ENCODE measurements at places on chromosomes 12 and 14. TPM values are rescaled to one million over a fixed set of nuclear protein-coding genes. Genes with fewer than 3 reads are reported as not detected.

The PZP gene
- not detected for total RNA-seq

DNA sequence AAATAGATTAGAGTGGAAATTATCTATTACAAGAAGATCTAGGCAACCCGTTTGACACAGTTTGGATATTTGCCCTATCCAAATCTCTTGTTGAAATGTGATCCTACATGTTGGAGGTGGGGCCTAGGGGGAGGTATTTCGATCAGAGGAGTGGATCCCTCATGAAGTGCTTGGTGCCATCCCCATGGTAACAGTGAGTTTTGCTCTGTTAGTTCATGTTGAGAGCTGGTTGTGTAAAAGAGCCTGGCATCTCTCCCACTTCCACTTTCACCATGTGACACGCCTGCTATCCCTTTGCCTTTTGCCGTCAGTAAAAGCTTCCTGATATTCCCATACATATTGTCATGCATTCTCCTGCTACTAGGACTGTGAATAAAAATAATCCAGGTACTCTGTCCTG is 66.4 kb upstream of the FLRT2 start:
- DNase-seq = peak; percentile 3

DNA sequence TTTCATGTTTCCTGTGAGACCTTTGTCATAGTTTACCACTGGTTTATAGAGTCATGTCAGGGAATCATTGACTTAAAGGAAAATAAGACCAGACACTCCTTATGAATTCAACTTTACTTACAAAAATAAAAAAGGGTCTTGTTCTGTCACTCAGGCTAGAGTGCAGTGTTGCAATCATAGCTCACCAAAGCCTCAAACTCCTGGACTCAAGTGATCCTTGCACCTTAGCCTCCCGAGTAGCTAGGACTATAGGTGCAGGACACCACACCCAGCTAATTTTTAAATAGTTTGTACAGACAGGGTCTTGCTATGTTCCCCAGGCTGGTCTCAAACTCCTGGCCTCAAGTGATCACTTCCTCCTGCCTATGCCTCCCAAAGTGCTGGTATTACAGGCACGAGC is 19.0 kb downstream of the SLC41A2 start:
- DNase-seq = no peak

The SIX6 gene
- not detected for total RNA-seq

DNA sequence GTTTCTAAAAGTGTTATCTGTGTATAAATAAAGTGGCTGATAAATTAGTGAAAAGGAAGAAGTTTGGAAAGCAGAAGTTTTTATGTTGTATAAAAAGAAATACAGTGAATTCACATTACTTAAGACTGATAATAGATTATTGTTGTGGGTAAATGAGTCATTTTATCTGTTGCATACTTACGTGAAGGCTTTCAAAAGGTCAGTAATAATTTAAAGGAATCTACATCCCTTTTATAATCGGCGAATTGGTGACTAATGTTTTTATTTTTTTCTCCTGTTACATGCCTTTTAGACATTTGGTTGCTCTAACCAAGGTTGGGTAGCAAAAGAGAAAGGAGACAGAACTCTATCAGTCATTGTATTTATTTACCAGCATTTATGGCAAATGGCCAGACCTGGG is 155.9 kb downstream of the SLC41A2 start:
- DNase-seq = no peak

DNA sequence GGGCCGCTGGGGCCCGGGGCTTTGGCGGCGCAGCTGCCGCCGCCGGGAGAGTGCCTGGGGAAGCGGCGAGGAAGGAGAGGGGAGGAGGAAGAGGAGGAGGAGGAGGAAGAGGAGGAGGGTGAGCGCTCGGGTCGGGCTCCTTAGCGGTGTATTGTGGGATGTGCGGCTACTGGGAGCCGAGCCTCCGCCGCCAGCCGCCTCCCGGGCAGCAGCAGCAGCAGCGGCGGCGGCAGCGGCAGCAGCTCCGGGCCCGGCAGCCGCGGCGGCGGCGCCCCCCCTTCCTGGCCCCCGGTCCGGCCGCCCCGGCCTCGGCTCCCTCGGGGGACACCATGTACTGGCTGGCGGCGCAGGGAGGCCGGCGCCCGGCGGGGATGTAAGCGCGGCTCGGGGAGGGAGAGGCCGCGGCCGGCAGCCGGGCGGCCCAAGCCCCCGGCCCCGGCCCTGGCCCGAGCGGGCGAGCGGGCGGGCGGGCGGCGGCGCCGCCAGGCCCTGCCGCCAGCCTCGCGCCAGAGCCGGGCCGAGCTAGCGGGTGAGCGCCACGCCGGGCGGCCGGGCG is at the start of gene SETD1B:
TSS of gene SETD1B (plus strand) at position 149 of the 556 bp plus-strand sequence. CDS start 729 bp downstream, outside the sequence.
- DNase-seq = peak; percentile 58

- no peak for DNase-seq
Measured at GRCh38 chr12:124766727-124767065, 97.0 kb downstream of the SCARB1 start.

DNA sequence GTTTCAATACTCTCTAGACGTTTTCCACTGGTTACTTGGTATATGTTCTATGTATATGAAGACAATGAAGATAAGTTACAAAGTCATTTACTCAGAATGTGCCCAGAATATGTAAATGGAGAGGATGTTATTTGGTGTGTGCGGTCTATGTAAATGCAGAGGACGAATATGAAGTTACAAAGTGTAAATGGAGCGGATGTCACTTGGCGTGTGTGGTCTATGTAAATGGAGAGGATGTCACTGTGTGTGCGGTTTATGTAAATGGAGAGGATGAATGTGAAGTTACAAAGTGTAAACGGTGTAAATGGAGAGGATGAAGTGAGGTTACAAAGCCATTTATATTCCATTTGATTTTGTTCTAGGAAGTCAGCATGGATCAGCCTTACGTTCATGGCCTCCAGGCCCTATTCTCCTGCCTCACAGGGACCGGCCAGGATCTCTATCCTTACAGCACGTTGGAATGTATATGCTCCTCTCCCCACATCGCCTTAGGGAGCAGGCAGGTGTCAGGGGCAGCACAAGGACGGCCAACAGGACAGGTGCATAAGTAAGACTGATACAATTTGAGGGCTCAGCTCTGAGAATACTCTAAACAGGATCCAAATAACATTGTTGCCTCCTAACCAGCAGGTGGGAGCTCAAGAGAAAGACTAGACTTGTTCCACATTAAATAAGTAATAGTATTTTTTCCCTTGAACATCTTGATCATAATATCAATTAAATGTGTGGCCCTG is 42.4 kb downstream of the GLRX5 start:
- DNase-seq = no peak

DNA sequence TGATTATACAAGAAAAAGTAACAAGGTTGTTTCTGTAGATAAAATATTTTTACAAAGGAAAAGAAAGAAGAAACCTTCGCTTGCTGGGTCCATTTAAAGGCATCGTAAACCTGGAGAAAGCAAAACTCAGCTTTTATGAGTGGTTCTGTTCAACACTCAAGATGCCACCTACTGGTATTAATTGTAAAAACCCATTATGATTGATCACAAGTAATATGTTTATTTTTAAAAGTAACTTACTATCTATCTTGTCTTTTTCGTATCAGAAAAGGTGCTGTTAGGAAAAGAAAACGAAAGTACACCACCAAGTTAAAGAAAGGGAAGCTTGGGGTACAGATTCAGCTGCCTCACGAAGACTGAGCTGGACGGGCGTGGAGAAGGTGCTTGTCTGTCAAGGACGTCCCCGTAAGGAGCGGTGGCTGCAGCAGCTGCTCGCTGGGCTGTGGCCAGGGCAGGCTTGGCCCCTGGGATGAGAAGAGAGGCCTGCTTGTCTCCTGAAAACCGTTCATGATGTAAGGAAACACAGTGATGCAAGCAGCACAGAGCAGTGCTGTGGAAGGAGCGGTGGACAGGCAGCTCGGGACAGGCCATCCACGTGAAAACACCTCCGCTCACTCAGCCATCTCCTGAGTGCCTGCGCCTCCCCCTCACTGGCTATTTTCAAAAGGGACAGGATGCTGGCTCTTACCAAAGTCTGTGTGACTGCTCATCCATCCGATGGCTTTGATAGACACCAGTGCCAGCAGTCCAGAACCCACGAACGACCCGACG is 25.0 kb downstream of the SLC15A4 start:
- DNase-seq = no peak

DNA sequence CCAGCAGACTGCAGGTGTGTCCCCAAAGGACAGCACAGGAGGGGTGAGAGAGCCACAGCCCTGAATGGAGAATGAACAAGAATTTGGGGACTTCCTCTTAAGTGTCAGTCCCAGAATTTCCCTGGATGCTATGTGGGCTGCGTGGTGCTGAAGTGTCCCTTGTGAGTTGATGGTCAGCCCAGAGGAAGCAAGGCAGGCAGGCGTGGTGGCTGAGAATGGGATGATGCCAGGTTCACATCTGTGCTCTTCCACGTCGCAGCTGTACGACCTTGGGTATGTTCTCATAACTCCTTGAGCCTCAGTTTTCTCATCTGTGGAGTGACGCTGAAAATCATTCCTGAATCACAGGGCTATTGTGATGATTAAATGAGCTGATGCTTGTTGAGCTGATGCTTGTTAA is 62.1 kb upstream of the GPATCH2L start:
- DNase-seq = no peak

The RNU4-1 gene
- under 0.01 TPM for total RNA-seq

DNA sequence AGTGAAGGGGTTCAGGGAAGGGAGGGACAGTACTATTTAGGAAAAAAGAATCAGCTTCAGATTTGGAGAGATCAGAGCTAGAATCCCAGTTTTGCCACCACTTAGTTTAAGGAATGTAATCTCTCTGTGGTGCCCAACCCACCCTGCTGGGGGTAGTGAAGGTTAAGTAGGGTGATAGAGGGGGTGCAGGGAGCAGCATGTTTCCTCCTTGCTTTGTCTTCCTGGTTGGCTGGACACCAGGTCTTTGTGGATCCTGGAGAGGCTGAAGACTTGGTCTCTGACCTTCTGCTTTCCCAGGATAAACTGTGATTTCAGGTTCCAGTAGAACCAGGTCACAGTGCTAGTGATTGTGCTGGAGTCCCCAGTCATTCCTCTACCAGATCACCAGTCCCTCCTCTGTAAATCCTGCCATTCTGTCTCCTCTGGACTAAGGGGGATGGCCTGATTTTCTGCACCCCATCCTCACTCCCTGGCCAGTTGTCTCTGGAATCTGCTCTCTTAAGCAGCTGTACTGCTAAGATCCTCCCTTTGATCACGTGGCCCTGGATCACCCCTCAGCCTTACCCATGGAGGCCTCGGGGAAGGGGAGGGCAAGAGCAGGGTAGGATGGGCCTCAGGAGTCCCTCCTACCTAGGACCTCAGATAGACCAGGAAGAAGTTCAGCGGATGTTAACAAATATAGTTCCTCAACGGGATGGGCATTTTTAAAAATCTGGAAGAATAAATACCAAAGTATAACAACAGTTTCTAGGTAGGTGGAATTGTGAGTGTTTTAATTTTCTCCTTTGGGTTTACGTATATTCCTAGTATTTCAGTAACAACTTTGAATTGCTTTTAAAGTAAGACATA is 3.1 kb downstream of the MAP3K12 start:
- DNase-seq = peak; percentile 44

- DNase-seq = no peak
Measured at GRCh38 chr12:114668886-114669288, 15.1 kb downstream of the TBX3 start.
